ENCODE measurements at places on chromosomes 2 and 18.
A peak's percentile ranks its signal among the peaks of the same experiment; 100 is the strongest.

GRCh38 chr2:160336105-160336504 lies 136.0 kb upstream of the ITGB6 start:
- no peak for DNase-seq

DNA sequence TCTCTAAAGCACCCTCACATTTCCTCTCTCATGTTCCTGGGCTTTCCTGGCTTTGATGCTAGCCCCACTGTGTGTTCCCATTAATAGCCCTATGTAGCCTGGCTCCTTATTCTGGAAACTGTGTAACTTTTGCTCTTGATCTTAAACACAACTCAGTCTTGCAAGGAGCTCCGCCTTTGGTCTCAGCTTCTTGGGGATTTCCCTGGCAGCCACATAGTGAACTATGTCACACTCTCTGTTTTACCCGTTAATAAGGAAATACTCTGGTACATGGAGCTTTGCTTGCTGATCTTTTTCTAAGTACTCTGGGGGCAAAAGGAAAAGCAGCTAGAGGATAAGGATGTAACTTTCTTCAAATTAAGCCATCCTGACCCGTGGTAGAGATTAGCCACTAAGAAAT lies 259.3 kb downstream of the NEDD4L start:
- DNase-seq, result peak; percentile 64

DNA sequence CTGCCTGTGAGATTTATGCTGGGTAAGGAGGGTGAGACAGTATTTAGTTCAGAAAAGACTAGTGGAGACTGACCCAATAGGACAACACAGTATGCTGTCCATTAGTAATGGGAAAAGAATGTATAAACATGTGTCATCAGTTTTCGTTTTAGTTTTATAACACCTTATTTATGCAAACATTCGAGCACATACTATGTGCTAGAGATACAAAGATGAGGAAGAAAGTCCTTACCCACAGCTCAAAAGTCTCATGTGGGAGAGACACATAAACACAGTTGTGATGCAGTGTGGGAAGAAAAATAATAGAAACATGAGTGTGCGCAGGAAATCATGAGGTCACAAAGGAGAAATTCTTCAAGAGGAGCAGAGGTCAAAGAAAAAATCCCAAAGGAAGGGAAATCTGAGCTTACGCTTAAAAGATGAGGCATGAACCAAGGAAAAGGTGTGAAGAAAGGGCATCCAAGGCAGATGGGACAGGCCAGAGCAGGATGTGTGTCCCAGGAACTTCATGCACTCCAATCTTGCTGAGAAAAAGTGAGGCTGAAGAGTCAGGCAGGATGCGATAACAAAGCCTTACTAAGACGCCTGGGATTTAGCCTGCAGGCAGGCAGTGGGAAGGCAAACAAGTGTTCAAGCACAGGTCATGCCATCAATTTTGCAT lies 8.1 kb downstream of the METTL21A start:
- DNase-seq, result no peak

GRCh38 chr2:146873646-146874259 lies 971.1 kb upstream of the ACVR2A start:
- no peak for DNase-seq

- no peak for DNase-seq
Observed at GRCh38 chr2:225761396-225761795, 361.9 kb downstream of the NYAP2 start.

DNA sequence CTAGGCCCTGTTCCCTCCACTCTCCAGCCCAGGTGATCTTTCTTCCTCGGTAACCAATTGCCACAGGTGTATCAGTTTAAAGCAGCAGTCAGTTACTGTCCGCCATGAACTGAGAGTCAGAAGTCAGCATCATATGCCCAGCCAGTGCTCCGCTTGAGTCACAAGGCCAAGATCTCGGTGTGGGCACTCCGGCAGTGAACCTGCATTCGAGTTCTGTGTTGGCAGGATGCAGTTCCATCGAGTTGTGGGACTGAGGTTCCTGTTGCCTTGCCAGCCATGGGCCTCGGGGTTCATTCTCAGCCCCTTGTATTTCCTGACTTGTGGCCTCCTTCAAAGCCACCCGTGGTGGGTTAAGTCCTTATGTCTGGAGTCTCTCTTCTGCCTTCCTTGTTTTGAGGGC lies 3.1 kb upstream of the TMEM185B start:
- no peak for DNase-seq

DNA sequence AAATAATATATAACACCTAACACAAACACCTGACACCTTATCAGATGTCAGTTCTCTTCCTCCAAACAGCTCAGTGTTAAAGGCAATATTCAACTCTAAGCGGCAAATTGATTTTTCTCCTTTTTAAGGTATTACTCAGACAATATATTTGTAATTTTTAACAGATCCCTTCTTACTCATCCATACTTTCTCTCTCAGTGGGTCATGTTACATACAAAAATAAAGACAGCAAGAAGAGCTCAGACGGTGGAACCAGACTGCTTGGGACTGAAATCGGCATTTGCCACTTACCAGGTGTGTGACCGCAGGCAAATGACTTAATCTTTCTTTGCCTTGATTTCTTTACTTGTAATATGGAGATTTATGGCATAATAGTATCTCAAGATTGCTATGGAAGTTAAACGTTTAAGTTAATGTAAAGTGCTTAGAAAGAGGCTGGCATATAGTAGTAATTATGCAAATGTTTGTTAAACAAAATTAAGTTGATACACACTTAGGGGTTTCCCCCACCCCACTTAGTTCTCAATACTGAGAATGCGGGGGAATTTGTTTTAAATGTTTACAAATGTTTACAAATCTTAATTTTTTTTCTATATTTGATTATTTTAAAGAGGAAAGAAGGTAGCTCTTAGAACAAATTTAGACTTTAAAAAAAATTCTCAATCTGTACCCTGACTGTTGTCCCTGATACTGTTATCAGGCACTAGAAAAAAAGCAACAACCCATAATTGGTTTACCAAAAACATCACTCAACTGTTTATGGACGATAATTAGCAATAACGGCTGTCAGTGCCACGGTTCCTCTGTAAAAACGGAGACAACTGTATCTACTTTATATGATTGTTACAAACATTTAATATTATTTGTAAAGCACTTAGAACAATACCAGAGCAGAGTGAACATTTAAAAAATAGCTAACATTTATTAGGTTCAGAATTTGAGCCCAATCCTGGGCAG lies 25.6 kb downstream of the MAP3K2 start:
- no peak for DNase-seq

DNA sequence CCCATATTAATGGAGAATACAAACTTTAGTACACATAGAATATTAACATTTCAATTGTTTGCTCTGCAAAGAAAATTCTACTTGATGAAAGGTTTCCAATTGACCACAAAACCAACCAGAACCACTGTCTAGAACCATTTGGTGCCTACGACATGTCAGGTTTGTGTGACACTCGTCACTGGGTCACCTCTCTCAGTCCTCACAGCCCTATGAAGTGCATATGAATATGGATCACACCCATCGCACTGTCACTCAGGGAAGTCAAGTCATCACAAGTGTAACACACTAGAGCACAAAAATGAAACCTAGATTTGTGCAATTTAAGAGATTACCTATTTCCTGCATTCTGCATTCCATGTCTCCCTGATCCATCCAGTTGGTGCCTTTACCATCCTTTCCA lies 43.7 kb downstream of the PTPN2 start:
- DNase-seq, result peak; percentile 38

DNA sequence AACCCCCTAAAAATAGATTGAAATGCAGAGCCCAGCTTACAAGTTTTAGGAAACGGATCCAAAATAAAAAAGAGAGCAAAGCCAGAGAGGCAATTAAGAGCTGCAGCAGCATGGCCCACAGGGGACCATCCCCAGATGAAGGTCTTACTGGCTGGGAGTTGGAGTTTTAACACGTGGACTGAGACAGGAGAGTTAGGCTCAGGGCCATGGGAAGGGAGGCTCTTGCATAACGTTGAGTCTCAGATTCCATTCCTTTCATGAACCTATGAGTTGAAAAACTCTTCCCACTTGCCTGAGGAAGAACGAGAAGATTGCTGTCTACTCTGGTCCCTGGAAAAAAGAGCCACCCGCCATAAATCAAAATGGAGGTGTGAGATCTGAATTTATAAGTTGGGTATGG lies 101.8 kb upstream of the NDUFV2 start:
- DNase-seq, result no peak

GRCh38 chr18:36582988-36583745 lies 245.6 kb downstream of the TPGS2 start:
- DNase-seq, result peak; percentile 68

GRCh38 chr2:233471291-233472035 lies 95.1 kb downstream of the USP40 start:
- DNase-seq, result no peak

DNA sequence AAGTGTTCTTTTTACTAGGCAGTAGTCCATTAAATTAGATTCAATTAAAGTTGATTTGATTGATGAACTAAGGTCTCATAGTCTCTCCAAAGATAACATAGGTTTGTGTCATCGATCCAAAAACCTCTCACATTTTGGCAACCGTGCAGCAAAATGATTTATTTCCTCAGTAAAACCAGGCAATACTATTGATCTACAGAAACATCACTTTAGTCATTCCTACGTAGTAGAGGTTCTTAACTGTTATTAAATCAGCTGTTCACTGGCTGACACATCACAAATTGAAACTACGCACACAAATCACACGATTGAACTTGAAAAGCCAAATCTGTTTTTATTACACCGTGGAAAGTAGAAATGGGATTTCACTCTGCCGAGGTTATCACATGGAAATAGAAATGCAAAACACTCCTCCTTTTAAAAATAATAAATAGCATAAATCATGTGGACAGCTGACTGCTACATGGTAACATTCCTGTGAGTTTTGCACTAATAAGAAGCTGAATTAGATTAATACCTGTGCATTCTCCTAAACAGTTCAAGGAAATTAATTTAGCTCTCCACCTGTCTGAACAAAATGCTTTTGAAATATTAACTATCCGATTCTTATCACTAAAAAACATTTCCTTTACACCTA lies 262.5 kb downstream of the CDH20 start:
- no peak for DNase-seq

GRCh38 chr2:173386021-173386737 lies 31.5 kb downstream of the CDCA7 start:
- no peak for DNase-seq

- no peak for DNase-seq
Observed at GRCh38 chr2:36490749-36491148, 107.2 kb downstream of the FEZ2 start.

GRCh38 chr18:62757399-62758010 lies 42.2 kb downstream of the PHLPP1 start:
- DNase-seq, result no peak

DNA sequence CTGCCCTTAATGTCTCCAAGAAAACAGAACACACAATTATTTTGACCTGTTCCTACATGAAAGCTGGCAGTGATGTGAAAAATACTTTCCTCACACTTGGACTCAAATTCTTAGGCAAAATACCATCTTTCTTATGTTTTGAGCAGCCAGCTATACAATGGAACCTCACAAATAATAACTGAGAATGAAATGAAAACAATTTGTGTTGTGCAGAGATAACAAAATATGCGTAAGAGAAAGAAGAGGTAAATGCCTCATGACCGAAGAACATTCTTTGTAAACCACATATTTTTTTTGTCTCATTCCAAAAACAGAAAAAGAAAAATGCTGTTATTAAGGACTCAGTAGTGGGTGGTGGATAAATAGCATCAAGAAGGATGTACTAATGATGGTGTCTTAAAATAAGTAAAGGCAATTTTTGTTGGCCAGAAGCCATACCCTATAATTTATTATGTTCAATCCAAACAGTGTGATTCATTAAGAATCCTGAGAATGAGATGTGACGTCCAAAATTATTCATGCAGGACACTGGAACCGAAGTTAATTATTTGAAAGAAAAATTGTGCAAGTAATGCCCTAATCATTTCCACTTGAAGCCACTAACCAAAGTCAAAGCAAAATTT lies 193.0 kb upstream of the NETO1 start:
- DNase-seq, result no peak

DNA sequence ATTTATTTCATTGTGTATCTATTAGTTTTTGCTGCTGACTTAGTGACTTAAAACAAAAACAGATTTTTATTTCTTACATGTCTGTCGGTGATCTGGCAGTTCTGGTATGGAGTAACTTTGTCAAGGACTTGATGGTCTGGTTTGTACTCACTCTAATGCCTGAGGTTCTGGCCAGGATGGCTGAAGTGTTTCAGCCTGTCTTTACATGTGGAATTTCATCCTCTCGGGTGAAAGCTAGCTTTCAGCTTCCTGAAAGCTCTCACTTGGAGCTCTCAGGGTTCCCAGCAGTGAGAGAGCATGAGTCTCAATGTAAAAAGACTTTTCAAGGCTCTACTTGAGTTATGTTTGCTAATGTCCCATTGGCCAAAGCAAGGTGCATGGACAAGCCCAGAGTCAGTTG lies 216.4 kb downstream of the NR4A2 start:
- no peak for DNase-seq

DNA sequence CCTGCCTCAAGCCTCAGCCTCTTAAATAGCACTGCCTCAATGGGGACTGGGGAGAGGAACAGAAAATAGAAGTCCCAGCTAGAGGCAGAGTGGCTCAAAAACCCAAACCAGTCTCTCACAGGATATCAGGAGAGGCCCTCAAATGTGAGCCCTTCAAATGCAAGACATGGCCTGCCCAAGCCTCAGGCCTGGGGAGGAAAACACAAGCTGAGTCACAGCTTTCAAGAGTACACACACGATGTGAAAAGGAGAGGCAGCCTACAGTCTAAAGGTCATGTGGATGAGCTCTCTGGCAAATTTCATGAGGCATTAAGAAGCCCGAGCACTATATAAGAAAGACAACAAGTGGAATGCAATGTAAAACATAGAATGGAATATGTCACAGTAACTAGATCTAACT lies 316.6 kb upstream of the MEX3C start:
- peak; percentile 5 for DNase-seq

GRCh38 chr2:148917431-148917830 lies 42.4 kb downstream of the KIF5C start:
- DNase-seq, result no peak

DNA sequence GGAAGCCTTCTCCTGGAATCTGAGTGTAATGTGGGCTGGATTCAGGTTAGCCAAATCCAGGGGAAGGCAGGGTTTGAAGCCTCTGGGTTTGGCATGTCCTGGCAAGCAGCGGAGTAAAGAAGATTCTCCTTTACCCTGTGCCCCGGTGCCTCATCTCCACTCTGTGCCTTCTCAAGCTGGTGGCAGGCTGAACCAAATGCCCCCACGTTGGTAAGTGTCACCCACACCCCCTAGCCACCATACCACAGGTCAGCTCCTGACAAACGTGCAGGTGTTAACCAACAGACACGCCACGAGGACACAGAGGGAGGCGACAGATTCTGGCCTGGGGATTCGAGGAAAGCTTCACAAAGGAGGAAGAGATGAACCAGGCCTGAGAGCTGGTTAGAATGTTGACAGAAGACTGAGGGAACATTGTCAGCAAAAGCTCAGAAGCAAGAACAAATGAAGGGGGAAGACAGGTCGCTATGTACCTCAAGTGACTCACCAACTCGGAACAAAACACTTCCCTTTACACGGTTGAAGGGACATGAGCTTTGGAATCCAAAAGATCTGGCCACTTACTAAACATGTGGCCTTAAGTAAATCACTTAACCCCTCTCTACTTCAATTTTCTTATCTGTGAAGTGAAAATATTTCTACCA lies 85.2 kb upstream of the LCLAT1 start:
- DNase-seq, result no peak

GRCh38 chr2:107437807-107438206 lies 388.9 kb upstream of the RGPD4 start:
- DNase-seq, result no peak

GRCh38 chr2:237532160-237532559 lies 34.2 kb upstream of the PRLH start:
- DNase-seq, result no peak

Data from GM12865 (cell line).